ENCODE measurements at places on chromosomes 12 and 14.

DNA sequence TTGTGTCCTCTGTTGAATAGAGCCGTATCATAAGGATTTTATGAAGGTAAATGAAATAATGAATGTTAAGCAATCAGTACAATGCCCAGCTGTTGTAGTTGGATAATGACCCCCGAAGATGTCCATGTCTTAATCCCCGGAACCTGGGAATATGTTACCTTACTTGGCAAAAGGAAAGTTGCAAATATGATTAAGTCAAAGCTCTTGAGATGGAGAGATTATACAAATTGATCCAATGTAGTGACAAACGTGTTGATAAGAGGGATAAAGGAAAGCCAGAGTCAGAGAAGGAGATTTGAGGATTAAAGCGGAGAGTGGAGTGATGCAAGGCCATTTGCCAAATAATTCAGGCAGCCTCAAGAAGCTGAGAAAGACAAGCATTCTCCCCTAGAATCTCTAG is 19.2 kb upstream of the MGAT4C start:
- DNase-seq = no peak

DNA sequence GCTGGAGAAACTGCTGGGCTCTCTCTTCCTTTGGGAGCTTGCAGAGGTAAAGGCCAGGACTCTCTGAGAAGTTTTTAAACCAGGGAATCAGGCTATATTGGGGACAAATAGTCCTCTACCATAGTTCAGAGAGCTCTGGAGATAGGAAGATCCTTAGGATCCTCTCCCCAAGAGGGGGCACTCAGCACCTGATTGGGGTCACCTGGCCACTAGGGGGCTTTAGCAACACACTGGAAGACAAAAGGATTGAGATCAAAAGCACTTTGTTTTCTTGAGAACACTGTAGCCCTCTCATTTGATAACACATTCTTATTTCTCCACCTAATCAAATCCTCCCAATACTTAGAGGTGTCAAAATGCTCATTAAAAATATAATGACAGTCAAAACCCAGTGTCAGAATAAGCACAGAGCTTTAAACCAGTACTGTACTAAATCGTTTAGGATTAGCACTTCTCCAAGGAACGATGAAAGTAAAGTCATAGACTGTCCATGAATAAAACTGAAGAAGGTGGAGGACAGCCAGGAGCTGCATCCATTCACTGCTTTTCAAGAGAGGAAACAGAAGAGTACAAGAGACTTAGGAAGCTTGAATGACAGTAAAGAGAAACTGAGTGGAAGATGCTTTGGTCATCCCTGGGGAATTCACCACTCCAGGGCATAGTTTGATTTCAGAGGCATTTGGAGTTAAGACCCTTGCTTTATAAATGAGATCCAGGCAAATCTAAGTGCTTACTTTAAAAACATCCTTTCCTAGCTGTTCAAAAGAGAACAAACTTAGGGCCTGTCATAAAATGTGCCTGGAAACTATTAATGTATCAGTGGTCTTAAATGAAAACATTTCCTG is 26.5 kb downstream of the BMP4 start:
- DNase-seq = no peak

- DNase-seq = no peak
Measured at GRCh38 chr14:75909630-75910029, 72.2 kb downstream of the TGFB3 start.

- DNase-seq = no peak
Measured at GRCh38 chr12:10082117-10082874, 16.5 kb downstream of the CLEC1A start.

DNA sequence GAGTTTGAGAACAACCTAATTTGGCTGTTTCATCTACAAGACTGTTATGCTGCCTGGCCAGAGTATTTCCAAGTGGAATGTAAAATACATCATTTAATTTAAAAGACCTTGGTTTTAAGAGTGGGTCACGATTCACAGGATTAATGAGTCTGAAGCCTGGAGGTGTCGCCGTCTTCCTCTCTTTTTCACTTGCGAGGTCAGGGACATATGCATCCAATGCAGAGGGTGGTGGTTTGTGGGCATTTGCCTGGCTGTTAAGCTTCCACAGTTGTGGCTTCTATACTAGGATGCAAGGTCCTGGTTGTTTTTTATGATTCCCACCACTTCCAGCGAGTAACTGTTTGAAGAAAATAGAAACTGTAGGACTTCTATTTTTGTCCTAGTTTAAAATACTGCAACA is 22.8 kb upstream of the RASSF3 start:
- no peak for DNase-seq

DNA sequence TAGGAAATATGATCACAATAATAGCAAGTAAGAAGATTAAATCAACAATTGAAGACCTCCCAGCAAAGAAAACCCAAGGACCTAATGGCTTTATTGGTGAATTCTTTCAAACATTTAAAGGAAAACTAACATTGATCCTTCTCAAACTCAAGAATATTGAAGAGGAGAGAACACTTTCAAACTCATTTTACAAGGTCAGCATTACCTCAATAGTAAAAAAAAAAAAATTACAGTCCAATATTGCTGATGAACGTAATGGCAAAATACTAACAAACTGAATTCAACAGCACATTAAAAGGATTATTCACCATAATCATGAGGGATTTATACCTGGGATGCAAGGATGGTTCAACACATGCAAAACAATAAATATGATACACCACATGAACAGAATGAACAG is 33.7 kb upstream of the LGR5 start:
- DNase-seq = no peak

DNA sequence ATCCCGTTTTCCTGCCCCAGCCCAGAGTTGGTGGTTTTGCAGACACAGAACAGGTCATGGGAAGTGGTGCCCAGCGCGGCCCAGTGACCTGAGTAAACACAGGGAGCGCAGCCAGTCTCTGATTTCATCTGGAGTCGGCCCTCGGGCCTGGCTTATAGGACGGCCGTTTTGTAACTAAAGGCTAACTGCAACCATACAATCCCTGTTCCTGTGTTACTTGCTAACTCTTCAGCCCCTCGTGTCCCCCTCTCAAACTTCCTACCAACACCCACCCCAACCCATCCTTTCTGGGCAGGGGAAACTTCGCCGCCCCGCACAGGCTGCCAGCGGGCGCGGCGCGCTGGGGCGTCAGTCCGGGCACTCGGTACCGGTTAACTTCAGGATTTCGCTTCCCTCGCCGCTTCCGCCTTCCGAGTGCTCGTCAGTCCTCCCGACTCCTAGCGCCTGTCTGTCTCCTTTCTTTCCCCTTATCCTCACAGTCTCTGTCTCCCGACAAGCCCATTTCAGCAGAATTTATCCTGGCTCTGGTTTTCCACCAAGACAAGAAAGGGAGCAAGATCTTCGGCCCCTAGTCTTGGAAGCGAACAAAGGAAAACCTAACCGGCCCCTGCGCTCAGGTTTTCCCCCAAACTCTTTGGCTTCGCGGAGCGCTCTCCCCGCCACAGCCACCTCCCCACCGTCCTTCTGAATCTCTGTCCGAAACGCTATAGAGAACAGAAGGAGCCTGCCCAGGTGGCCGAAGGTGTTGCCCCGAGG is 2.0 kb downstream of the SIX1 start:
- DNase-seq = peak; percentile 53

DNA sequence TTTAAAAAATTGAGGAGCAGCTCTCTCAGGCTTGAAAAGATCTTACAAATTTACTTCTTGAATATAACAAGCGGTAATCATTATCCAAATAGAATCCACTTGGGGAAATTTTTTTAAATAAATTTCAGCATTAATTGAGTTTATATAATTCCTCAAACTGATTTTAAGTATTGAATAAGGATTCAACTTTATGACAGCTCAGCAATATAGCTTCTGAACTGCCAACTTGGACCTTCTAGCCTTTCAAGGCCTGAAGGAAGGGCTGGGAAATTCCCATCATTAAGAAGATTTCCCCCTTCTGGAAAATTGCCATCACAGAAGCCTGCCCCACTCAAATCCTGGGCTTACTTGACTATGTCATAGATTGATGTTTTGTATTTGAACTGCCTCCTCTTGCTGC is 57.5 kb upstream of the GARIN2 start:
- DNase-seq = no peak

GRCh38 chr14:77961847-77962580 is 162.1 kb downstream of the ADCK1 start:
- no peak for DNase-seq
